ENCODE measurements at places on chromosomes 3 and 15.

DNA sequence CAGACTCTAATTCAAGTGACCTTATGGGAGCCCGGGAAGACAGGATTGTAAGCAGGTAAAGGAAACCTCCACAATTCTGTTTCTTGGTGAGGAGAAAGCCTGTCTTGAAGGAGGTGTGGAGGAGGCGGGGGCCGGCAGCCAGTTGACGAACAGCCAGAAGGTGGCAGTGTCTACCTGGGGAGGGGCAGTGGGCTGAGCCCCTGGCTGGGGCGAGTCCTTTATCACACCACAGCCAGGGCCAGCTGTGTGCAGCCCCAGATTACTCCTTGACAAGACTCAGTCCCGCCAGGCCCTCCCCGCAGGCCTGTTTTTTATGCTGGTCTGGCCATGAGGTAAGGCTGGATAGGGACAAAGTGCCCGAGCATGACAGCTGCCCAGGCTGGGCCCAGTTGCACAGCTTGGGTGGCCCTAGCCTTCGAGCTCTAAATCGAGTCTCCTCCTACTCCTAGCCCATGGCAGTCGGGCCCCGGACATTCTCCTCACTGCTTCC, 40.9 kb upstream of the IDH2 start:
- DNase-seq, result peak; percentile 27

GRCh38 chr3:58524326-58524888, 12.6 kb downstream of the ACOX2 start:
- no peak for DNase-seq

DNA sequence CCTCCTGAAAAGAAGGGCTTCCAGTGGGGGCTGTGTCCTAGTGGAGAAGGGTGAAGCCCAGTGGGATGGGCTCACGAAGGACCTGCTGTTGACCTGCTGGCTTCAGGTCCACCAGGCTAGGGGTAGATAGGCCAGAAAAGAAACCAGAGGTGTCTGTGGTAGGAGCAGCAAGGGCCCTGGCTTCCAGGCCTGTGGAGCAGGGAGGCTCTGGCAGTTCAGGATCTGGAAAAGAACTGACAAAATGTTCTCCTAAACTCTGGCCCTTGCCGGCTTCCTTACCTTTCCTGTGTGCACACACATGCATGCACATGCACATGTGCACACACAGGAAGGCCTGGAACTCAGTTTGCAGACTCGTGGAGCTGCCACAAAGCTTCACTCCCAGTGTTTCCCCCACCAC, 49.7 kb downstream of the ABHD2 start:
- DNase-seq, result no peak

- DNase-seq, result no peak
Observed at GRCh38 chr15:92715758-92716157, 60.2 kb upstream of the FAM174B start.

DNA sequence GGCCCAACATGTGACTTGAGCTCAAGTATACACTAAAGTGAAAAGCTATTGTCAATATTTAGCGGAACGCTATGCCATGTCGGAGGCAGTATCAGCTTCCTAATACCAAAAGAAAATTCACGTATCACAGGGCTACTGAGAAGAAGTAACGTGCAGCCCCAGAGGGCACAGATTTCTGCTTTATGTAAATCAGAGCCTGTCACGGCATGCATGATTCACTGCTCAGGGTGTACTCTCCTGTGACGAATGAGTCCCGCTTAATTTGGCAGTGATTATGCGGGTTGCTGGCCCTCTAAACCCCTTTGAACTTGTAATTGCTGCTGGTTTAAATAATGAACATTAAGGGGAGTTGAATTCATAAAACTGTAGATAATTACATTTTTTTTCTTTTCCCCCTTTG, 85.3 kb downstream of the MEIS2 start:
- no peak for DNase-seq

- DNase-seq, result no peak
Observed at GRCh38 chr3:129398803-129399144, 29.7 kb downstream of the EFCAB12 start.

GRCh38 chr15:101233651-101234280, 18.1 kb downstream of the CHSY1 start:
- no peak for DNase-seq

DNA sequence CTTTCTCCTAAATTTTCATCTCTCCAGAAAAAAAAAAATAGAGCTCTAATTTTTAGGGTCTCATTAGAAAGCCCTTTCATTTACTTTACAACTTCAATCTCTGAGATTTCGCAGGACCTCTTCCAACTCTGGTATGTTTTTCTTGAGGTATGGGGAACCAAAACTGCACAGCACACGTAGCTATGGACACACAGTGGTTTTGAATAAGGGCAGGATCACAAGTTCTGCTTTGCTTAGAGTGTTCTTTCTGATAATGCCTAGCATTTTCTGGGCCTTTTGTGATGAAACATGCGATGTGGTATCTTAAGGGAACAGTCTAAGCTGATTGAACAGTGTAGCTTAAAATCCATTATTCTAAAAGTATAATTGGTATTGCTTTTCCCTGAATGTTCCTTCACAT, 25.3 kb downstream of the ZNF592 start:
- DNase-seq, result no peak

DNA sequence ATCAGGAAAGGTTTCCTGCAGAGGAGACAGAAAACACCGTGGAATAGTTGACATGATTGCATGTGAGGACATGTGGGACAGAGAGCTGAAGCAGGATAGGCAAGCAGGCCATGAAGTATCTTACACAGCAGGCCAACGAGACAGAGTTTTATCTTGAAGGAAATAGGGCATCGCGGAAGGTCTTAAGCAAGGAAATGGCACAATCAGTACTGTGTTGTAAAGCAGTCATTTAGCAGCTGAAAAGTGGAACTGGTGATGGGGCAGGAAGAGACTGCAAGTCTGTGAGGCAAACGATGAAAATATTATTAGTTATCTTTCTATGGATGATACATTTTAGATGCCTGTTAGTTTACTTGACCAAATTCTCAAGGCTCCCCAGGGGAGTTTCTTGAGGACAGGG, 535.1 kb downstream of the SOX2 start:
- DNase-seq, result no peak

DNA sequence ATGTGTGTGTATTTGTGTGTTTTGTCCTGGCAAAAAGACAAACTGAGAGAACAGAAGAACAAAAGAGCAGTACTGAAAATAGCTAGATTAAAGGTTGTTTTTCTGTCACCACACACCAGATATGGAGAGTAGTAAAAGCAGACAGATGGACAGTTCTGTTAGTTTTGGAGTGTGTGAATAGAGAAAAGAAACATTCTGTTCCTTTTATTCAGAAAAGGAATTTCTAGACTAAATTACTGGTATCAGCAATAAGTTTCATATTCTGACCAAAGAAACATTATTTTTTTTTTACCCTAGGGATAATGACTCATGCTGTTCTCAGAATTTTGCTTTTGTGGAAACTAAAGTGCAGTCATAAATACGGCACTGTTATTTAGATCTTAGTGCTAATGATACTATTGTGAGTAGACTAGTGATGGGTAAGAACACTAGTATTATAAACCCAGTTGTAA, 32.9 kb downstream of the PIK3CA start:
- no peak for DNase-seq

GRCh38 chr15:81653259-81653658, 279.2 kb upstream of the TMC3 start:
- DNase-seq, result no peak

GRCh38 chr3:156602424-156602823, 47.5 kb upstream of the SSR3 start:
- no peak for DNase-seq

- DNase-seq, result no peak
Observed at GRCh38 chr3:148974726-148975125, 16.6 kb upstream of the GYG1 start.

- DNase-seq, result no peak
Observed at GRCh38 chr15:97084650-97085049, 754.1 kb downstream of the NR2F2 start.

DNA sequence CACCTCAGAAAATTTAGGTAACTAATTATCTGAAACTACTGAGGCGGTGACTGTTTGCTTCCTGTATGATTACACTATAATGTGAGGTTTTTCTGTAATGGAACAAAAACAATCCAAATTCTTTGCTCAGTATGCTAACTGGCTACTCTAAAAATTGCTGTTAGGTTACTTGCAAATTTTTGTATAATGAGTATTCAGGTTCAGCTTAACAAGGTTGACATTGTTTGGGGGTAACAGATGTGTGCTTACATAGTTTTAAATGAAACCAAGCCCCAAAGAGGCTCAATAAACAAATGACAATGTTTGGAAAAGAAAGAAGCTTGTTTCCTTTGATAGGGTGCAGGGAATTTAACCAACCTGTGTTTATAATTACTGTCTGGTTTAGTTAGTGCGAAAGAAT, 414.5 kb upstream of the MDFIC2 start:
- DNase-seq, result no peak

DNA sequence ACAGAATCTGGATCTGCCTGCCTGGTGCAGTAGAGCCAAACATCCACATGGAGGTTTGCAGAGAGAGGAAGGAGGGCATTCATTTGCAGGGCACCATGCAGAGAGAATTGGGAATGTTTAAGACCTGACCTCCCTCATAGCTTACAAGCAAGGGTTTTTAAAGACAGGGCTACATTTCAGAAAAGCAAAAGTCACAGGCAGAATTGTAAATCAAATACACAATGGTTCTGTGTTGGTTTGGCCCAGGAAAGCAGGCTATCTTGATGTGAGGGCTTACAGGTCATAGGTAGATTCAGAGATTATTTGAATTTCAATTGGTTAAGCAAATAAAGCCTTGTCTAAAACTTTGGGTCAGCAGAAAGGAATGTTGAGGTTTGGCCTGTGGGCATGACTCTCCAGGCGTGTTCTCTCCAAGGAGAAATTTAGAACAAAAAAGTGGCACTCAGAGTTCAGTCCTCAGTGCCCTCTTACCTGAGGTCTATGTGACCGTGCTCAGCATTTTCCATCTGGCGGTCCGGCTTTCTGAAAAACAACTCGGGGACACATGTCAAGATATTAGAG, 91.5 kb downstream of the CD47 start:
- no peak for DNase-seq

DNA sequence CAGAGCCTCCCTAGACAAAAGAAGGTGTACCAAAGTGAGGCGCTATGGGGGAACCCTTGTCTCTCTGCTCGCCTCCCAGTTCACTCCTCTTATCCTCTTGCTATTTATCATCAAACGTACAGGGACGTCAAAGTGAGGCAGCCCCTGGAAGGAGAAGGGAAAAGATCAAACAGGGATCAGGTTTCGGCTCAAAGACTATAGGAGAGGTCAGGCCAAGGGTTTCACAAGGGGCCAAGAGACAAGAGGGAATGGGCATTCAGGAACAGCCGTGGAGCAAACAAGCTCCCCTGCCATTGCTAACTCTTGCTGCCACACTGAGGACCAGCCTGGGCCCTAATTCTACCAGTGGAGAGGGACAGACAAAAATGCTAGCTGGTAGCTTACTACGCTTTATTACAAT, 168.7 kb downstream of the GREM1 start:
- no peak for DNase-seq

DNA sequence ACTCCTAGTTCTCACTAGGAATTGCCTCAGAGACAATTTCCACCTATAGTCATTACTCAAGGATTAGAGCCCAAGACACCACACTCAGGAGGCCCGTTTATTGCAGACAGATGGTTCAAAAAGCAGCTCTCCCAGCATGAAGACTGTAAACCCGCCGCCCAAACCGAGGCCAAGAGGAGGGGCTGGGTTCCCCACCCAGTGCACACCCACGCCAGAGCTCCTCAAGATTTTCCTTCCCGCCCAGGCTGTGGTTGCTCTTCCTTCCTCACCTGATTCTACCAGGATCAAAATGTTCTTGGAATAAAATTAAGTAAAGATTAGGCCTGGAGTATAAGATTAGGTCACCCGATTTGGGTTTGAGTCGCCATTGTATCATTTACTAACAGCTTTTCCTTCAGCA, 364.4 kb downstream of the MECOM start:
- DNase-seq, result no peak

DNA sequence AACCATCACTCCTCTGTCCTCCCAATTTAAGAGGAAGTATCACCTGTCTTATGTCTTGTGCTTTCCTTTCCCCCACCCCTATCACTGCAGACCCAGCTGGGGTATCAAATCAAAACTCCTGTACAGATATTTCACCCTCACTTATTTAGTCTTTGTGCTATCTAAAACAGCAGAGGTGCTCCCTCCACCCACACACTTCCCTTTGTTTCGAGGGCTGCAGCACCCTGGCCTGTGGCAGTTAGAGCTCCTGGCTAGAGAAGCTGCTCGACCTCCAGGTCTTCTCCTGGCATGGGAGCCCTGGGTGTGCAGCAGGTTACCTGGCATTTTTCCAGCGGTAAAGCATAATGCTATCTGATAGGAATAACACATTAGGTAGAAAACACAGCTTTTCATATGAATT, 181.4 kb upstream of the BCL6 start:
- DNase-seq, result no peak

DNA sequence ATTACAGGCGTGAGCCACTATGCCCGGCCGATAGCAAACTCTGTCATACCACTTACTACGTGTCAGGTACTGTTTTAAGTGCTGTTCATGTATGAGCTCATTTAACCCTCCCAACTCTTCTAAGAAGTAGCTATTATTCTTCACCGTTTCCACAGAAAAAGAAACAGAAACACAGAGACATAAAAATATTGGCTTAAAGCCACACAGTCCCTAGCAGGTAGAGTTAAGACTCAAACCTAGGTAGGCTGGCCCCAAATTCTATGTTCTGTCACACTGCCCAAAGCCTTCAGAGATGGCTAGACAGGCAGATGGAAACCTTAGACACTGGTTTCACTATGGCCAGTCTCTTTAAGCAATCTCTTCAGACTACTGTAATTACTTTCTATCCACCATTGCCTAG, 149.8 kb upstream of the KCNMB2 start:
- DNase-seq, result no peak

- DNase-seq, result no peak
Observed at GRCh38 chr3:130679218-130679617, 67.4 kb downstream of the PIK3R4 start.

- DNase-seq, result no peak
Observed at GRCh38 chr3:197700095-197700494, 36.6 kb downstream of the RUBCN start.

- no peak for DNase-seq
Observed at GRCh38 chr3:634511-634910, 437.9 kb downstream of the CHL1 start.

DNA sequence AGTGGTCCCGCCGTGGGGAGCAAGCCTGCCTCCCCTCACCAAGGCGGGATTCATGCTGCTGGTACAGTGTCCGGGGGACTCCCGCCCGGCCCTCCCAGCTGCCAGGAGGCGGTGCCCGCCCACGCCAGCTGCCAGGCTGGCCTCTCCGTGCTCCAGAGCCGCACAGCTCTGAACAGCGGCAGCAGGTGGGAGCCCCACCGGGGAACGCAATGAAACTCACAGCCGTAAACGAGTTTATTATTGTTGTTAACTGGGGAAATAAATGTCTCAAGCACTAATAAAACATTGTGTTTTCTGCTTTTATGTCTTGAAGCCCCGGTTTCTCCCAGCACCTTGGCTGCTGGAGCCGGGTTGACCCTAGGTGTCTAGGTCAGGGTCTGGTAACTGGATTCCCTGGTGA, 317.7 kb upstream of the TLE3 start:
- no peak for DNase-seq

Measured in activated CD4-positive, CD25-positive, alpha-beta regulatory T cell treated with anti-CD3 and anti-CD28 coated beads, Interleukin-2, amount 50 U/mL, for 16 hours (primary cell).